ENCODE measurements at places on chromosomes 3 and 15. TPM values are rescaled to one million over a fixed set of nuclear protein-coding genes. Genes with fewer than 3 reads are reported as not detected.

The CEMIP gene
- 0.70 TPM for total RNA-seq

The CCDC174 gene
- total RNA-seq, result 25.5 TPM

The LRTM1 gene
- total RNA-seq, result not detected

The CASR gene
- 0.02 TPM for total RNA-seq

The RBMS3 gene
- 46.3 TPM for total RNA-seq

The AP3B2 gene
- 2.5 TPM for total RNA-seq

The SLC6A11 gene
- total RNA-seq, result 2.7 TPM

The SLC15A2 gene
- total RNA-seq, result 5.4 TPM

The LXN gene
- 42.6 TPM for total RNA-seq

The FGD5 gene
- total RNA-seq, result 3.4 TPM

The GXYLT2 gene
- total RNA-seq, result 30.5 TPM

The PTX3 gene
- total RNA-seq, result 35.6 TPM

The DBR1 gene
- 21.0 TPM for total RNA-seq

The IFT57 gene
- total RNA-seq, result 52.5 TPM

The SPINT1 gene
- 147 TPM for total RNA-seq

The ANKRD34C gene
- total RNA-seq, result not detected

The ZNF860 gene
- 0.63 TPM for total RNA-seq

The CTXN2 gene
- 0.25 TPM for total RNA-seq
